ENCODE measurements at places on chromosomes 3 and 15. TPM values are rescaled to one million over a fixed set of nuclear protein-coding genes. Genes with fewer than 3 reads are reported as not detected.

DNA sequence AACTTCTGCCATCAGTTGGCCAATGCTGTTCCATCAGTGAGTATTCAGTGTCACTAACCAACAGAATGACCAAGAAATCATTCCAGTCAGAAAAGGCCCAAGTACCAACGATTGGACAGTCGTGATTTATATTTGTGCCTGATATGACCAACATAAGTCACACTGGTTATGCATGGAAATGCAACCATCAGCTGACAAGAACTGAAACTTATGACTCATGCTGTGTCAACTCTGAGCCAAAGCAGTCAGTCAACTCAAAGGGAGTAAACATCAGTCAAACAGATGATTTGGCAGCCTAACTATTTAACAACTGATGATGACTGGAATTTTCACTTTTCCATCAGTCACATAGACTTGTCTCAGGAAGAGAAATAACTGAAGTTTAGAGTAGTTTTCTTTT lies 142.4 kb downstream of the ANXA2 start:
- no peak for DNase-seq

DNA sequence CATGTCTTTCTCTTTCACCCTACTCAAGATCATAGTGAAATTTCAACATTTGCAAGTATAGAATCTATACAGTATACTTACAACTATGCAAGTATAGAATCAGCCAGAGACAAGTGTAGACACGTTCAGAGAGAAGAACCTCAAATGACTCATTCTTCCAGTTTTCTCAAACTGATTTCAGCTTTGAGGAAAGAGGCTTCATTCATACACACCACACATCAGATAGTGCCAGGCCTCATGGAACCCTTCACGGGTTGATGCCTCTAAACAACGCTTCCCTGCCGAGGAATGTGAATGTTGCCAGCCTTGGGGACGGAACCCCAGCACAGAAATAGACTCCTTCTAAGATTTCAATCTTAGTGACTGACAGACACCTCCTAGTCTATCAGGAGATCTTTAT lies 135.7 kb downstream of the FOXP1 start:
- no peak for DNase-seq

DNA sequence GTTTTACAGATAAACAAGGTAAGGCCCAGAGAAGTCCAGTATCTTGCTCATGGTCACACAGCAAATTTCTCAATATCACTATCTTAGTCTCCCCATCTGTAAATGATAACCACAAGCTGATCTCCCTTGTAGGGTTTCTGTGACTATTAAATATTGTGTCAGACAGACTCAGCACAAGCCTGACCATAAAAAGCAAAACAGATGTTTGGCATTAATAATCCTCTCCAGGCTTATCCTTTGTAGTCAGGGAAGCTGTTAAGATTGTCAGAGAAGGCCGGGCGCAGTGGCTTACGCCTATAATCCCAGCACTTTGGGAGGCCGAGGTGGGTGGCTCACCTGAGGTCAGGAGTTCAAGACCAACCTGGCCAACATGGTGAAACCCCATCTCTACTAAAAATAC lies 173.2 kb upstream of the PRICKLE2 start:
- DNase-seq, result no peak

- no peak for DNase-seq
Observed at GRCh38 chr3:152499791-152500385, 231.2 kb downstream of the MBNL1 start.

GRCh38 chr3:175002732-175003143 lies 143.6 kb downstream of the NAALADL2 start:
- DNase-seq, result no peak

DNA sequence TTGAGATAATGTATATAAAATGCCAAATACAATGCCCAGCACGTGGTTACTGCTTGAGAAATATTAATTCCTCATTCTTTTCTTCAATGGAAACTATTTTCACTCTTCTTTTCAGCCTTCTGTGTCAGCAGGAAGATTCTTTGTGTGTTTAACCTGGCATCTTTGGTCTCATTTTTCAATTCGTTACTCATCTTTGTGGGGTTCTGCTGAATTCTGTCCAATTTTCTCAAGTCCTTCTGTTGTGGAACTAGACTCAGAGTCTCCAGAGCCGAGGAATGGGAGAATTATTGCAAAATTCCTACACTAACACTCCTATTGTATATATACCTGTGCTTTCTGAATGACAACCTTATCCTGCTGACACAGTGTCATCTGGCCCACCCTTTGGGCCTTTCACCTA lies 96.8 kb upstream of the RGMA start:
- no peak for DNase-seq

DNA sequence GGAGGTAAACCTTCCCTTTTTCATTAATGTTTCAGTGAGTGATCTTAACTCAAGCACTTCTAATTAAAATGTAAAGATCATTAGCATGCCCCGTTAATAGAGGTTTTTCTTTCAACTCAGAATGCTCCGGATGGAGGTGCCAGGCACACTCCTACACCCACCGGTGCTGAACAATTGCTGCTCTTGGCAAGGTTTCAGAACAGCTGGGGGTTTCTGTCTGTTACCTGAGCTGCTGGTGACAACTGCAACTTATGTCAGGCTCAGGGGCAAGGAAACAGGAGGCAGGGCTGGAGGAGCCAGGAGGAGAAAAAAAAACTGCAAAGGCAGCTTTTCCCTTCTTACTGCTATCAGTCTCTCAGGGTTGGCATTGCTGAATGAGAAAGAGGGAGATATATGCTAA lies 250.1 kb downstream of the DIPK2A start:
- DNase-seq, result no peak

- no peak for DNase-seq
Observed at GRCh38 chr3:152865668-152866245, 30.8 kb downstream of the P2RY1 start.

DNA sequence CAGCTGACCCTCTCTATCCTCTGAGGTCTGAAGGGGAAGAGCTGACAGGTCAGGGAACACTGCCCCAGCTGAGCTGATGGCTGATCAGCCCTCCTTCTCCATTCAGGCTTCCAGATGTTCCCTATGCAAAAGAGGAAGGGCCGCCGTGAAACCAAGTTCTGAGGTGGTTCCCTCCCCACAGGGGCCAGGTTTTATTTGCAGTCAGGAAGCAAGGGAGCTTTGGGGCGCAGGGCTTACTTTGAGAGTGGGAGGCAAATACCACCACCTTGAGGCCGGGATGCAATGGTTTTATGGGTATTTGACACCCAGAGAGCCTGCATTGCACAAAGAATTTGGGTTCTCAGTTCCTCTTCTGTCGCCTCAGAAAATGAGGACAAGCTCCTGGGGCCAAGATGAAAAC lies 186.9 kb downstream of the ARRDC4 start:
- no peak for DNase-seq

- no peak for DNase-seq
Observed at GRCh38 chr3:183291497-183292031, 38.5 kb downstream of the B3GNT5 start.

DZIP1L gene
- total RNA-seq, result 37.5 TPM

ALDH1A2 gene
- 7.1 TPM for total RNA-seq

DAZL gene
- not detected for total RNA-seq

Data from sciatic nerve (tissue), 2 donors.